T-helper 17 cell (primary cell): ENCODE measurements at places on chromosomes 3 and 15. TPM values are rescaled to one million over a fixed set of nuclear protein-coding genes. Genes with fewer than 3 reads are reported as not detected.

The MUC4 gene
- total RNA-seq = not detected

The PRSS50 gene
- not detected for total RNA-seq

DNA sequence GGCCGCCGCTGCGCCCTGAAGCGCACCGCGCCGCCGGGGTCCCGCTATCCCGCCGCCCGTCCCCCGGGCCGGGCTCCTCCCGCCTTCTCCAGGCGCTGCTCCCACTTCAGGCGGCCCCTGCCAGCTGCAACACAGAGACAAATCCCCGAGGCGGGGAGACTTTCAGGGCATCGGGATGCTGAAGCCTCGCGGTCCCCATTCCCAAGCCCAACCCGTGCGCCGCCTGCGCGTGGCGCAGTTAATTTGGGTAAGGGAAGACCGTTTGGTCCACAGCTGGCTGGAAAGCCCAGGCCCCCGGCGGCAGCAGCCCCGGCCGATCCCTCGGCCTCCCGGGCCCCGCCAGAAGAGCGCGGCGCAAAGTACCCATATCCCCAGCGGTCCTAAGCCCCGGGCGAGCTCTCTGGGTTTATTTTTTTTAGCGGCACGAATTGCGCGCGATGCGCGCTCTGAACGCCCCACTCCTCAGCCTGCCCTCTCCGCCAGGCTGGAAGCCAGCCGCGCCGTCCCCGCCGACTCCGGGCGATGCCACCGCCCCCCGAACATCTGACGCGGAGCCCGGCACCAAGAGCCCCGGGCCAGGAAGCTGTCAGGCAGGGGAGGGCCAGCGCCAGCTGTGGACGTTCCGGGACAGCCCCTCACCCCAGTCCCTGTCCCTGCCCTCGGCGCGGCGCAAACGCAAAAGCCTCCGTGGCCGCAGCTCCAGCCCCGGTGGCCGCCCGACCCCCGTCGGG, 517 bp downstream of the FBN1 start:
- peaks cover 4% of the 10 kb centered on the region for H3K4me1 ChIP-seq
- peaks cover 50% of the 10 kb centered on the region for H3K27me3 ChIP-seq
- H3K27ac ChIP-seq = no peak overlapping the region
- H3K4me3 ChIP-seq = peak overlapping the region; percentile 19

- H3K27me3 ChIP-seq = no peaks in the 10 kb centered on the region
- no peaks in the 10 kb centered on the region for H3K36me3 ChIP-seq
- no peak overlapping the region for H3K4me3 ChIP-seq
- peaks cover 32% of the 10 kb centered on the region for H3K4me1 ChIP-seq
These were observed 372.5 kb upstream of the CFAP20DC start for GRCh38 chr3:59422312-59422711.

DNA sequence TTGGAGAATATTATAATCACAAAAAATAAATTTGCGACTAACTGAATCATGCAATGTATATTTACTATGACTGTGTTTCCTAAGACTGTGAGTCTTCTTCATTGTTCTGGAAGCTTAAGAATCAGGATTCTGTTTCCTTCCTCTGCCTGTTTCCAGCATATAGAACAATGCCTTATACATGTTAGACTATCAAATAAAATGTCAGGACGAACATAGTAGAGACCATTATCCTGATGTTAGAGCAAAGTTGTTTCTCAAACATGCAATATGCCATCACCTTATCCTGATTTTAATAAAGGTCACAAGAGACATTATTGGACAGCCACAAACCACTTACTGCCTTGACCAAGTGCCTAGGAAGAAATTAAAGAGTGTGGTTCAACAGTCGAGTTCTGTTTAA, 457.4 kb upstream of the AGTR1 start:
- no peaks in the 10 kb centered on the region for H3K36me3 ChIP-seq
- no peaks in the 10 kb centered on the region for H3K27me3 ChIP-seq
- no peaks in the 10 kb centered on the region for H3K4me1 ChIP-seq
- DNase-seq = no peak
- no peak overlapping the region for H3K4me3 ChIP-seq

DNA sequence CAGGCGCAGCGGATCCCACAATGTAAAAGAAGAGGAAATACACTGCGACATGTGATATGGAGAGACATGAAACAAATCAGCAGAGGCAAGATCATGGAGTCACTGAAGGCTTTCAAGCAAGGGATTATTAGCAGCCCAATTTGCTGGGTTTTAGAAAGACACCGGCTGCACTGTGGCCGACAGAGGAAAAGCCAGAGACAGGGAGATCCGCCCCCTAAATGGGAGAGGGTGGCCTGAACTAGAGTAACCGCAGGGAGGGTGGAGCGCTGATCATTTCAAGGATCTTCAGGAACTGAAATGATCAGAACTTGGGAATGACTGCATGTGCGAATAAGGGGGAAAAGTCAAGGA, 612 bp upstream of the C15orf40 start:
- H3K36me3 ChIP-seq = peaks cover 7% of the 10 kb centered on the region
- H3K27me3 ChIP-seq = no peaks in the 10 kb centered on the region
- no peak for DNase-seq
- H3K4me1 ChIP-seq = peaks cover 38% of the 10 kb centered on the region
